NCI-H1417 treated with DMSO at 0.1 percent for 48 hours (cell line): ENCODE measurements at places on chromosomes 6 and 20.
A peak's percentile ranks its signal among the peaks of the same experiment; 100 is the strongest.

DNA sequence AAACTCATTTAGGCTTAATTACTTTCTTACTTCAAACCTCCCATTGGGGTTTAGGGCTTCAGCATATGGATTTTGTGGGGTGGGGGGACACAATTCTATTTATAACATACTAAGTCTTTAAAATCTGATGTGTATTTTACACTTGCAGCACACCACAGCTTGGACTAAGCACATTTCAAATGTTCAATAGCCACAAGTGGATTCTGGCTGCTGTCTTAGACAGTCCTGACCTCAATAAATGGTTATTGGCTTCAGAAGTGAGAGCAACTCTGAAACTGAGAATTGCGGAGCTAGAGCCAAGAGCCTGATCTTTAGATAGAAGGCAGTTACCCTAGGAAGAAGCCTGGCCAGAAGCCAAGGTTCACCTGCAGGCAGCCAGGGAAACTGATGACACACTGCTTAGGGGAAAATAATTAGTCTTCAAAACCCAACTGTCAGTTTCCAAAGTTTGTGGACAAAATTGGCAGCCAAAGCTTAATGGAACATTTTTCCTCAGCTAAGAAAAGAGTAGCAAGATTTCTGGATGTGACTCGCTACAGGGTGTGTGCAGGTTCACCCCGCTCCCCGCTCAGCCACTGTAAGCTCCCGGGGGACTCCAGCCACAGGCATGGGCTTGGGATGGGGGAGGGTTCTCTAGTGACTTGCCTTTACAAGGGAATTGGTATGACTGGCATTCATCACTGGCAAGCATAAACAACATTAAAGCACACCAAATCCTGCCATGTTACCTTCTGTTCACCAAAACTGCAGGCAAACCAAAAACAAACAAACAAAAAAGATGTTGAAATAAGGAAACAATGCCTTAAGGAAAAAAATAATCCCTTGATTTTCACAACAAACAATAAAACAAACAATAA is 219.8 kb downstream of the TFAP2A start:
- no peak for DNase-seq

DNA sequence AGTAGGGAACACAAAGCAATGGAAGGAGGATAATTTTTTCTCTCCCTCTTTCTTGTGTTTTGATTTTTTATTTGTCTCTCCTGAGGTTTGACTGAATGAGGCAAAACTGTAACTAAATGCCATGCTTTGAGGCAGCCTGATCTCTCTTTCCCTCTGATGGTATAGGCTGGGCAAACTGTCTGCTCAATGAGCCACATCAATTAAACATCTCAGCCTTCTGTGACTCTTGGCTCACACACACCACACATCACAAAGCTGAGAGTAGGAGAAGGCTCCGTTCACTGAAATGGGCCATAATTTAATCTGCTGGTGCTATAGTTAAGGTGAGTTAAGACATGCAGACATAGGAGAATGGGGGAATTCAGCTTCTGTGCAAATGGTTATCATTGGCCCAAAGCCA is 28.1 kb upstream of the SCGN start:
- DNase-seq = no peak

- DNase-seq = no peak
Observed at GRCh38 chr20:35662551-35662950, 2.1 kb downstream of the CPNE1 start.

DNA sequence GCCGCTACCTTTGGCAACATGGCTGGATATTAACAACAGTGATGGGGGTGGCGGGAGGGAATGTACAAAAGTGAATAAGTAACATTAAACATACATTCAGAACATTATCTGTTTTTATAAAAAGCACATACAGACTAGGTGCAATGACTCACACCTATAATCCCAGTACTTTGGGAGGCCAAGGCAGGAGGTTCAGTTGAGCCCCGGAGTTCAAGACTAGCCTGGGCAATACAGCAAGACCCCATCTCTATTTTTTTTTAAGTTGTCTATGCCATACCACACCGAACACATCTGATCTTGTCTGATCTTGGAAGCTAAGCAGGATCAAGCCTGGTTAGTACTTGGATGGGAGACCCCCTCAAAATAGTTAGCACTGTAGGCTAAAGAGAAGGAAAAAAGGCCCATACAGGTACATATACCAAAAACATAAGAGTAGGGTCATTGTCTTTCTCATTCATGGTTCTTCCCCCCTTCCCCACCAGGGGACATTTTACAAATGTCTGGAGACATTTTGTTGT is 1.7 kb upstream of the HCK start:
- no peak for DNase-seq

DNA sequence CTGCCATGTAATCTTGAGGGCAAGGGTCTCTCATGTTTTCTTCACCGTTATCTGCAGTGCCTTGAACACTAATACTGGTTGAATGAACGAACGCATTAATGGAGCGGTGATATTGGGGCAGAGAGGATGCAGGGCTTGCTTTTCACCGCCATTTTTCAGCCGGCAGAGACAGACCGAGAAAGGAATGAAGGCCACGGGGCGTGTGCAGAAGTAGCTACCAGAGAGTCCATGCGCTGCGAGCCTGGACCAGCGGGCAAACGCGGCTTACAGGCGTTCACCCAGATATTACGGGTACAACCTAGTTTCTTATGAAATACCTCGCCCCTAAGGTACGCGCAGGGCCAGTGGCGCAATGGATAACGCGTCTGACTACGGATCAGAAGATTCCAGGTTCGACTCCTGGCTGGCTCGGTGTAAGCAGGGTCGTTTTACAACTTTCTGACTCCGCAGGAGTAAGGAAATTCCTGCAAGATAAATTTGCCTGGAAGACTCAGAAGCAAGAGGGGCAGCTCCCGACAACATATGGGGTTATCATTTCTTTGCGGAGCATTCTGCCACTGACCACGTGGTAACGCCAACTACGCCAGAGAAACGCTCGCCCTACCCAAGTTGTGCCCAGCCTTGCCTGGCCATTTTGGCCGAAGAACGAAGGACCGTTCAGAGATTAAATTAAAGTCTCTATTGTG is 863 bp upstream of the HMGN4 start:
- DNase-seq = peak; percentile 77

DNA sequence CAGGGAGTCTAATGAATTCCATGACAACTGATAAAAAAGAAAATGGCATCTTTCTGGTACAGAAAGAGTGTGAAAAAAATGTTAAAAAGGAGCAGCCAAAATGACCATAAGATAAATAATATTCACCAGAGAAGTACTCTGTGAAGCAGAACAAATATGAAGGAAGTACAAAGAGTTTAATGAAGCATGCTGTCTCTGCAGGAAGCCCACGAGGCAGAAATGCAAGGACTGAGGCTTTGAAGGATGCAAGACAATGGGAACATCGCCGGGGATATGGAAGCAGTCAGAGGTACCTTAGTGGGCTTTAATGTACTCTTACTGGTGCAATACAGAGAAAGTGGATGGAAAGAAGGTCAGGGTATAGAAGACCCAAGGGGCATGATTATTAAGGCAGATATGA is 50.7 kb downstream of the NOX3 start:
- no peak for DNase-seq

DNA sequence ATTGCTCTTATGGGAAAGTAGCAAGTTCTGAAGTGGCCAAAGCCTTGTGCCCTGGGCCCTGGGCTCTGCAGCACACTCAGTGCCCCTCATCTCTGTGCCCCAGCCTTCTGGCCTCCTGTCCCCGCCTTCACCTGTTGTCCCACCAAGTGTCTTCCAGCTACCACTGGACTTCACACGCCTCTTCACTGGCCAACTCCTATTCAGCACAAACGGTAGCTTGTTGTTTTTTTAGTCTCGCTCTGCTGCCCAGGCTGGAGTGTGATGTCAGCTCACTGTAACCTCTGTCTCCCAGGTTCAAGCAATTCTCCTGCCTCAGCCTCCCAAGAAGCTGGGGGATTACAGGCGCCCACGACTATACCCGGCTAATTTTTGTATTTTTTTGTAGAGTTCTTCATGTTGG is 4.8 kb downstream of the CCHCR1 start:
- DNase-seq = no peak

- no peak for DNase-seq
Observed at GRCh38 chr6:21750575-21750974, 157.0 kb downstream of the SOX4 start.

DNA sequence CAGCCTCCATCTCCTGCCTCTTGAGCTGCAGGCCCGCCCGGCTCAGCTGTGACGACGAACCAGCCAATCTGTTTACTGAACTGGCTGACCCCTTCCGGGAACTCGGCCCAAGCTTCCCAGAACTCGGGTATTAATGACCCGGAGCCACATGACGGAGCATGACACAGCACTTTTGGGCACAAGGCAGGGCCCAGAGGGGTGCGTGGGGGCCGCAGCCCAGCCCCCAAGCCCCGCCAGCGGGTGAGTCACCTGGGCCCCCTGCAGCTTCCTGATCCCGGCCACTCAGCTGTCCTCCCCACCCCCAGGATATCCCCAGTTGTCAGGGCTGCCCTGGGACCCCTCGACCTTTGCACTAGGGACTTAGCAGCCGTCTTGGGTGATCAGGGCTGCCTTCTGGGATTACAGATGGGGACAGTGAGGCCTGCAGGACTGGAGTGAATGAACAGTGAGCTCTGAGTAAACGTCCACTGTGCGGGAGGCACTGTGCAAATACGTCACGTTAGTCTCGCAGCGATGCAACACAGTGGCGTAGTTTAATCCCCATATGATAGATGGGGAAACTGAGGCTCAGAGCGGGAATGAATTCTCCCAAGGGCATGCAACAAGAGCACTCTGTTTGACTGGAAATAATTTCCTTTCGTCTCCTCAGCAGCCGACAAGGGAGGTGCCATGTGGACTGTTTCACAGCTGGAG is 102.1 kb downstream of the CEBPB start:
- DNase-seq = no peak

DNA sequence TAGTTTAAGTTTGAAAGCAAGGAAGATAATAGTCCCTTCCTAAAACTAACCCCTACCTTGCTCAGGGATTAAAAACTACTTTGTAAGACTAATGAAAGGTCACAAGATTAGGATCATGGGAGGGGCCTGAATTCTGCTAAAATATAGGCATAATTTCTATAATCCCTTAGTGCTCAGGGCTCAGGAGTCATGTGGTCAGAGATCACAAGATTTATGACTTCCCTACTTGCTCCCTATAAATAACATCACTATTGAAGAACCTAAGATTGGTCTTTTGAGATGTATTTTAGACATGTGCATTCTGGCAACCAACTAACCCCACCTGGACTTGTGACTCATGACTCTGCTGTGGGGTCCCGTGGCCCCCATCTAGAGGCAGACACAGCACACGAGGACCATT is 81.1 kb downstream of the STMND1 start:
- no peak for DNase-seq

DNA sequence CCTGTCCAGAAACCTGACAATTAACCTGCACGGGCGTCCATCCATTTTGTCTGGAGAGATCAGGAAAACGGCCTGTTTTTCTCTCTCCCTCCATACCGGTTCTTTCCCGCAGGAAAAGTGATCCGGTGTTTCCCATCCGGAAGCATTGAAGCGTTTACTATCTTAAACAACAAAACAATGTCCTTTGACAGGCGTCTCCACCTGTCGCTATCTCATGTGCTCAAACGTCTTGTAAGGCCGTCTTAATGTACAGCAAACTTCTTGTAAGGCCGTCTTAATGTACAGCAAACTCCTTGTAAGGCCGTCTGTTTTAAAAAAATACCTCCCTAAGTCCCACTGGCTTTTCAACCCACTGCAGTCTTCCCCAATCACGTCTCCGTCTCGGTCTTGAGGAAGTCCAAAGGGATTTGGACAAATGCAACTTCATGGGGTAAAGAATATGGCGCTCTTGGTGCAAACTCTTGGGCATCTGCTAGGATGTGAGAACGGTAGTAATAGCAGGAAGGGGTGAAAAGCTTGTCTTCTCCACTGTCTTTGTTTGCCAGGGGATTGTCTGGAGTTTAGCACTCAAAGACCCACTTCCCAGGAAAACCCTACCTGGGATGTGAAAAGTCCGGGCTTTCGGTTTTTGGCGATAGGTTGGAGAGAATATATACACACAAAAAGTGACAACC is 29.9 kb upstream of the TRIM27 start:
- DNase-seq = no peak

- DNase-seq = no peak
Observed at GRCh38 chr6:125952764-125953501, 3.6 kb upstream of the HINT3 start.

DNA sequence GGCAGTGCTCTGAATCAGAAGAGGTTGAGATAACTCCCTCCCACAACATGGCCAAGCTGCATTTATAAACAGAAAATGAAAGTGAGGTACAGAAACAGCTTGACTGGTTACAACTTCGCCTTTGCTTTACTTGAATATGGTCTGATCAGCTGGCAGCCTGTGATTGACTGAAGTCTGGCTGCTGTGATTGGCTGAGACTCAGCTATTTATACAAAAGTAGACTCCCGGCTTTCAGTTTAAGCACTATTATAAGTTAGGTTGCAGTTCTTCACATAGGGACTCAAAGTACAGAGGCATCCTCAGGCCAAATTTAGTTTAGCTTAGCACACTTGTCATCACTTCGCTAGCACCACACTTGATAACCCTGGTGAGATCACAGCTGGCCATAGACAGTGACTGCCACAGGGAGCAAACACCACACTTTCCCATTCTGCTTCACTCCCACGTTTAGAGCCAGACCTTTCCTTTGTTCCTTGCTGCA is 362.6 kb downstream of the EPM2A start:
- no peak for DNase-seq

GRCh38 chr6:162960679-162961457 is 233.1 kb downstream of the PACRG start:
- DNase-seq = no peak

DNA sequence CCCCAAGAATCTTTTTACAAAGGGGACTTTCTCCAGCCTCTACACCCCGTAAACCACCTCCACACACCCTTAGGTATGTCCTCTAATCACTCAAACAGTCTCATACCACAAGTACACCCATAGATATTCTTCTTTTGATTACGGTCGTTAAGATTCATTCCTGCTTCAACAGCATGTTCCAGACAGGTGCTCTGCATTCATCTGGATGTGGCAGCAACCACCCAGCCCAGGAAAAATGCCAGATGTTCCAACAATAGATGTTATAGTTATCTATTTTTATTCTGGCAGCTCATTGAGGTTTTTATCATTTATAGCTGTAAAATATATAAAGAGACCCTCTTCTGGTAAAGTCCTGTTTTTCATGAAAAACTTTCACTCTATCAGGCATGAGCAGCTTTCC is 60.7 kb downstream of the SIM1 start:
- no peak for DNase-seq

- no peak for DNase-seq
Observed at GRCh38 chr6:37916675-37917074, 97.1 kb downstream of the ZFAND3 start.

- no peak for DNase-seq
Observed at GRCh38 chr6:55566036-55566710, 12.8 kb downstream of the HMGCLL1 start.

- DNase-seq = no peak
Observed at GRCh38 chr20:44034965-44035635, 120.4 kb downstream of the TOX2 start.

GRCh38 chr6:87723170-87724078 is 21.4 kb upstream of the AKIRIN2 start:
- no peak for DNase-seq

- no peak for DNase-seq
Observed at GRCh38 chr6:129894921-129895320, 33.8 kb upstream of the TMEM244 start.

GRCh38 chr6:12653486-12653885 is 63.1 kb upstream of the PHACTR1 start:
- no peak for DNase-seq
